Stimulated activated CD4-positive, alpha-beta T cell treated with anti-CD3 and anti-CD28 coated beads, TNF-alpha, amount 100 ng/mL, for 48 hours (primary cell): ENCODE measurements at places on chromosomes 7 and 10.

GRCh38 chr10:876438-876837, 55.1 kb downstream of the LARP4B start:
- no peak for DNase-seq

- no peak for DNase-seq
Measured at GRCh38 chr10:104648421-104648820, 7.3 kb downstream of the SORCS3 start.

GRCh38 chr7:80921130-80921529, 2.3 kb upstream of the SEMA3C start:
- no peak for DNase-seq

- DNase-seq = no peak
Measured at GRCh38 chr7:142328551-142328950, 70.7 kb upstream of the PRSS58 start.

GRCh38 chr10:100303724-100304319, 17.3 kb upstream of the BLOC1S2 start:
- DNase-seq = no peak

DNA sequence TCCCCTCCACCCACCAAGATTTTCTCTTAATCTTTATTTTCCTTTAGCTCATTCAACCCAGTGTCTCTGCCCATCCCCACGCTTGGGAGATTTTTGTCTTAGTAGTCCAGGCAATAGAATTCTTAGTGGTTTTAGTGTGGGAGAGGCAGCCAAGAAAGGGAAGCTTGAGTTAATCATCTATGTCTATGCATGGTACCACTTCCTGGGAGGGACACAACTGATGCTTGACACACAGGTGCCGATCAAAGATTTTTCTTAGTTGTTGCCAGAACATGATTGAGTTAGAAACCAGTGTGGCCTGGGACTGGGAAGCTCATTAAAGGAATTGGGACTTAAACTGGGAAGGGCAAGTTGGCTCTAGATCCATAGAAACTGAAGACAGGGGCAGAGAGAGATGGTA, 3.1 kb downstream of the STRA8 start:
- no peak for DNase-seq

DNA sequence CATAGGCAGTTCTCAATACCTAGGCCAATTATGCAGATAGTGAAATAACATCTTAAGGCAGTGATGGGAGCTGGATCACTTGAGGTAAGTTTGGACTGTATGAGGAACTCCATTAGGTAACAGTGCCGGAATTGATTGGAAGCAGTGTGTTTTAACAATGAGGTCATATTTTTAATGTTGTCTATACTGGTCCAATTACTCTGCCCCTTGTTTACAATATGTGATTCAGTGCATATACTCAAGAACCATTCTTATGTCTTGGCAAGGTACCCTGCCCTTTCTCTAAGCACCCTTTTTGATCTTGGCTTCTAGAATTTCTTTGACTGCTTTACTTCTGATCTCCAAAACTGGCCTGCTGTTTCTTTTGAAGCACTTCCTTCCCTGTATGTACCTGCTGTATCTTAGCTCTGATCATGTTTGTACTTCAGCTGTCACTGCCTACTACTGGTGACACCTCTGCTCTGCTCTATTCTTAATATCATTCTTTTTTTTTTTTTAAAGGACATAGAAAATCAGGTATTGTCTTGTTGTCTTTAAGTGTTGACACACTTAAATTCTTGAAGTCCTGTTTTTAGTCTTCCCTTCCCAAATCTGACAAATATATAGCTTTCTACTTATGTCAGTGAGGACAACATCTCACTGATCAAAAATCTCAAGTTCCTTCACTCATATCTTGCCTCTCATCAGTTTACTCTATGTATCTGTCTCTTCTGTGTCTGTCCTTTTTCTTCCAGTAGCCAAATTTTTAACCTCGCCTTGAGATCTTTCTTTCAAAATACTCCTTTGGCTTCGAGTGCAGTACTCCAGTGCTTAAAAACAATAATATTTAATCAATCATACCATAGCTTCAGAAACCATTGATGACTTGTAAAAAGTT, 46.4 kb upstream of the RPA3 start:
- DNase-seq = no peak

DNA sequence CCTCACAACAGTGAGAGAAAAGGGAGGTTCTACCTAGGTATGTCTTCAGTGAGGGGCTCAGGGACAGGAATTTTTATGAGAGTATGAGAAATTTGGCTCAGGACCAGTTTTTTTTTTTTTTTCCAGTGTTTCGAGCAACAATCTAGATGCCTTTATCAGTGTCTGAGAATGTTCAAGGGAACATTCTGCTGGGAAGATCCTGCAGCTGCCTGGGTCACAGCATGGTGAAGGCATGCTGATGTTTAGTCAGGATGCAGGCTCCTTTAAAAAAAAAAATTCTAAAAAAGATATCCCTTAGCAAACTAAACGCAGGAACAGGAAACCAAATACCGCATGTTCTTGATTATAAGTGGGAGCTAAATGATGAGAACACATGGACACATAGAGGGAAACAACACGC, 31.0 kb downstream of the SBDS start:
- no peak for DNase-seq
